ENCODE measurements at places on chromosomes 4 and X.

DNA sequence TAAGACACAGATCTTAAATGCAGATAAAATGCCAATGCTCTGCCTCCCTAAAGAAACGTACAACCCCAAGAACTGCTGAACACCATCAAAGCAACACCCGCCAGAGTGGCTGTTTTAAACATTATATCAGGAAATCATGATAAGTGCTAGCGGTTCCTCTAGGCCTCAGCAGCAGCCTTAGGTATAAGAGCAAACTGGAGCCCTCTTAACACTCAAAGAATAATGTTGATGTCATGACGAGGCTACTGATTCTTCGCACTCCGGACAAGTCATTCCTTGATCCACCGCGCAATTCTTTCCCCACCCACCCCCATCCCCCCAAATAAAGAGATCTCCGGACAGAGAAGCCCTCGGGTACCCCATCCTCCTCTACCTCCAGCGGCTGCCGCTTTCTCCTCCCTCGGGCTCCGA, 507 bp downstream of the LIN54 start:
- DNase-seq, result no peak

DNA sequence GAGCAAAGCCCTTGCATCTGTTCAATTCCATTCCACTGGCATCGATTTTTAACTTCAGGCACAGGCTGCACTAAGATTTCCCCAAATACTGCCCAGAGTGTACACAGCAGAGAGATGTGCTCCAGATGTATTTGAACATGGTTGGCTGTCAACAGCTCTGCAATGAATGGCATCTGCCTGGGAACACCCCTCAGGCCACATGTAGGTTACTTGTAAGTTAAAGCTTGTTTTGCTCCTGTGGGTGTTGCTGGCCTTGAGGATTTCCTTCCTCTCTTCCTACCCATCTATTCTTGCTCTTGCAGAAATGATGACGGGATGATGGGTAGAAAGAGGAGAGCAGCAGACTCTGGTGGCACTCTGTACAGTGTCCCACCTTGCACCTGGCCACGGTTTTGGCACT, 69.3 kb upstream of the HELT start:
- DNase-seq, result no peak

- DNase-seq, result no peak
These were observed 345.9 kb upstream of the NOCT start for GRCh38 chr4:138669479-138670315.

DNA sequence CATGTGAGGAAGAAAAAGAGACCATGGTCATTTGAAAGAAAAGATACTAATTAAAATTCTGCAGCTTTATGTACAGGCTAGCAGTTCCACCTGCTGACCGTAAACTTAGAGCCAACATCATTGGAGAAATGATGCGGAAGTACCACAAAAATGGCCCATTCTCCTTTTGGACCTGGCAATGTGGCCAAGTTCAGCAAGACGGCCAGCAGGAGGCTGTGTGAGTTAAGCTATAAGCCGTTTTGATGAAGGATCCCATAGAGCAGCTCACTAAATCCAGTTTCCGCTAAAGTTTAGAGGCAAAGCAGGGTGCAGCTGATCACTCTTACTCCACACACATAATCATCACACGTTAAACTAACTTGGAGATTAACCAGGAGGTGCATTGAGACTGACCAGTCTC, 133.8 kb downstream of the LDB2 start:
- DNase-seq, result no peak

DNA sequence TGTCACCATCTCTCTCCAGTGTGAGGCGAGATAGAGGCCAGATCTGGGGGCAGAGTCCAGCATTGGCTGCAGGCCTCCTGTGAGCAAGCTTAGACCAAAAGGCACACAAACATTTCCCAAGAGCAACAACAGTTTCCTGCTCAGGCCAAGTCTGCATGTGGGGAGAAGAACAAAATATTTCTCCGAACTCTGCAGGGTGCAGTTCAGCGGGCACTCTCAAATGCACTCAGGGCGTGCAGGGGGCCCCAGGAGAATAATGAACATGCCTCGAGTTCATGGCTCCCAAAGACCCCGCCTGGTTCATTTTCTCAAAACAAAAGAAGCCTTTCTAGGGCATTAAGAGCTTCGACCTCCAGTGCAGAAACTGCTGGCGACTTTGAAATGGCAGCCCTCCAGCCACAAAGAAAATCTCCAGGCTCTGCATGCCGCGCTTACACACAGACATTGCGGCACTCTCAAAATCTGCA, 57.8 kb upstream of the HELT start:
- DNase-seq, result no peak

Measured in COR-L47 (cell line).